ENCODE measurements at places on chromosomes 7 and 10. TPM values are rescaled to one million over a fixed set of nuclear protein-coding genes. Genes with fewer than 3 reads are reported as not detected.

DNA sequence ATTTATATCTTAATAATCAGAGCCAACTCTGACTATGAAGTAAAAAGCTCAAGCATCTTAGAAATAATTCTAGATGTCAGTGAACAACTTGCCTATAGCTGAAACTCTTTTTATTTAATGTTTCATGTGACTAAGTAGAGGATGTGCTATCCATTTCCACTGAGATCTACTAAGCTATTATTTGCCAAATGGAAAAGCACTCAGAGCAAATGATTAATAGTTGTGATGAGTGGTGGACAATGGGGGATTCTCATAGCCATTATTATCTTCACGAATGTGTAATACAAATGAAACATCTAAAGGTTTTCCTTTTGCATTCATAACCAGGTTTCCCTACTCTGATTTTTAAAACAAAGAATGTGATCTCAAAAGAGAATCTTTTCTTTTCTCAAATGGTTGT, 126.6 kb upstream of the GNAI1 start:
- no peak for DNase-seq

DNA sequence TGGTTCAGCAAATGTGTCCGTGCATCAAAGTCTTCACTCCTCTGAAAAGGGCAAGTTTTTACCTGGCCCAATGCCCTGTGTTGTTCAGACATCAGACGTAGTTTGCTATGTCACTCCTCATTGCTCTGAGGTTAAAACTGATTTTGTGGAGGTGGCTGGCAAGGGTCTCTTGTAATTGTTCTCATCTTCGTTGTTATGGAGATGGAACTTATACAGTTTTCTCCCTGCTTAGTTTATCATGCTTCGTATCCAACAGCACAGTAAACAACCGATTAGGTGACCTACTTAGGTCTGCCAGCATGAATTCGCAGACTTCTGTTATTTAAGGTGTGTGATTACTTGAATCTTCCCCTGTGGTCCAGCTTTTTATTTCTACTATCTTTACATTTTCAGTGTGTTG, 274.1 kb upstream of the SMIM30 start:
- DNase-seq = no peak

DNA sequence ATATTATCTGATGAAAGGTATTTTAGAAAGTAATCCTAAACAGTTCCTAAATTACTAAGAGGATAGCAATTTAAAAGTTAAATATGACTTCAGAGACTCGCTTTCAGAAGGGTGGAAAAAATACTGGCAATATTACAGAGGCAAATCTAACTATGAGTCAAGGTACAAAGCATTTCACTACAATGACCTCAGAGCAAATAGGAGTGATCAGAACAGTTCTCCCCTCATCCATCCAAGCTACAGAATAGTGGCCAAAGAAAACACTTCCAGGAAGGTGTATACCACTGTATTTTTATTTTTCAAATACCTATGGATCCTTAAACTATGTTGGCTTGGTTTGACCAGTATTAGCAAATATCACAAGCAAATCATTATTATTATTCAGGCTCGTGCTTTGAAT, 112.8 kb upstream of the ODAD2 start:
- no peak for DNase-seq

DNA sequence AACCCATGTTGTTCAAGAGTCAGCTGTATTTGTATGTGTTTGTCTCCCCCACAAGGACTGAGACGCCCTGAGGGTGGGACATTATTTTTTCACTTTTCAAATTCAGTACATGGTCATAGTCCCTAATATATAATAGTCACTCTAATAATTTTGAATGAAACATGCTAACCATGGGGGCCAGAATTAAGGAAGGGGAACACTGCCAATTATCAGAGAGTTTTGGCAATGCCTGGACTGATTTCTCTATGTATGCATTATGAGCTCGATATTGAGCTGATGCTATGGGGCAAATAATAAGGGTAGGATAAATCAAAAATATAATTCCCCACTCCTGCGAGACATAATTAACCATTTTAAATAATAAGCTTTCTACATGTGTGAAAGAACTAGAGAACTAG, 87.4 kb downstream of the CPED1 start:
- DNase-seq = no peak

- no peak for DNase-seq
Observed at GRCh38 chr10:53463539-53463938, 691.0 kb upstream of the MBL2 start.

GRCh38 chr10:7525314-7526016, 114.6 kb upstream of the SFMBT2 start:
- DNase-seq = peak; percentile 63

- no peak for DNase-seq
Observed at GRCh38 chr7:151625606-151626005, 105.9 kb upstream of the RHEB start.

DNA sequence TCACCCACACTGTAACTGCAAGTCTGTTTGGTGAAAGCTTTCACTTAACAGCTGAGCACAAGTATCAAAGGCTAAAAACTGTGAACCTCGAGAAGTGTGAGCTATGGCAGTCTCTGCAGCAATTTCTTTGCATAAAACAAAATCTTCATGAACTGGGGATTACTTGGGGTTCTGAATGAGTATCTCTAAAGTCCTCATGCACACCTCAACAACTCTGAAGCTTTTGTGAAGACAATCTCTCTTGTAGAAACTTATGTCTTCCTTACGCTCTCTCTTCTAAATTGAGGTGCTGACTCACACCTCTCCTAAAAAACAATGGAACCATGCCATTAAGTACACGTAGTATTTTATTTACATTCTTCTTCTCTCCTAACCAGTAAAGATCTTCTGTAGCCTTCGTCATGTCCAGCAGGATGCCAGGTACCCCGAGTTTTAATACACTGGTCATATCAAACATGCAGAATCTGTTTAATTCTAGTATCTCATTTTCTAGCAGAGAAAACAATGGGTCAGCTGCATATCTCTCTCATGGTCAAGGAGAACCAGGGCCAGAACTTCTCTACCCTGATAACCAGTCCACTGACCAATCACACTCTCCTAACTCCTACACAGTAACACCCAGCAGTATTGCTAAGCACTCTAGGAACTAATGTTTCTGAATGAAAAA, 76.9 kb downstream of the UBE2H start:
- no peak for DNase-seq

GRCh38 chr10:27285093-27285492, 44.5 kb upstream of the ACBD5 start:
- DNase-seq = no peak

DNA sequence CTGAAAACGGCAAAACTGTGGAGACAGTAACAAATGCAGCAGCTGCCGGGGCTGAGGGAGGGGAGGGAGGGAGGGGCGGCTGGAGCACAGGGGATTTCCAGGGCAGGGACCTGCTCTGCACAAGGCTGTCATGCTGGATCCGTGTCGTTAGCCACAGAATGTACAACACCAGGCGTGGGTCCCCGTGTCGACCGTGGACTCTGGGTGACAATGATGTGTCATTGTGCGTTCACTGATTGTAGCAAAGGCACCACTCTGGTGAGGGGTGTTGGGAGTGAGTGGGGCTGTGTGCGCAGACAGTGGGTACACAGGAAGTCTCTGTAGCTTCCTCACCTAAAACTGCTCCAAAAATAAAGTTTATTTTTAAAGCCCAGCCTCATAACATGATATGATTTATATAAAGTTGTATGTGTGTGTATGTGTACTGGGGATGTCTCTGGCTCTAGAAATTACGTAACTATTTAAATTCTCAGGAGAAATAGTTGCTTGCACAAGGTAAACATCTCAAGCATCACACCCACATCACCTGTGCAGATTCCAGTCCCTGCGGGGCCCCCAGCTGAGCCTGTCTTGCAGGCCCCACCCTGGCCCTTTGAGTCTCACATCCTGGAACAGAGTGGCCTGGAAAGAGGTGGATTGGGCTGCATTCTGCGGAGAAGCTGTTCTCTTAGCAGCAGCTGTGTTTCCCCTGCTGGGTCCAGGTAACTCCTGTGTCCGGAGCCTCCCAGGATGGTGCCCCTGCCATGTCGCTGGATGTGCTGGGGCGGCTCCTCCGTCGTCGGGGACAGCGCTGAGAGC, 135.7 kb downstream of the DYNC2I1 start:
- no peak for DNase-seq

GRCh38 chr10:129895811-129896135, 68.3 kb downstream of the EBF3 start:
- no peak for DNase-seq

GRCh38 chr10:121886997-121887622, 40.7 kb downstream of the ATE1 start:
- no peak for DNase-seq

GRCh38 chr10:49187950-49188761, at the start of gene TMEM273:
Gene TMEM273, minus strand, starts transcription at chr10:49188391. Its CDS starts 55 bp downstream, at chr10:49188336.
- DNase-seq = no peak

- no peak for DNase-seq
Observed at GRCh38 chr7:22296916-22297315, 60.0 kb downstream of the RAPGEF5 start.

GRCh38 chr7:45563941-45564461, 10.2 kb upstream of the ADCY1 start:
- DNase-seq = no peak

DNA sequence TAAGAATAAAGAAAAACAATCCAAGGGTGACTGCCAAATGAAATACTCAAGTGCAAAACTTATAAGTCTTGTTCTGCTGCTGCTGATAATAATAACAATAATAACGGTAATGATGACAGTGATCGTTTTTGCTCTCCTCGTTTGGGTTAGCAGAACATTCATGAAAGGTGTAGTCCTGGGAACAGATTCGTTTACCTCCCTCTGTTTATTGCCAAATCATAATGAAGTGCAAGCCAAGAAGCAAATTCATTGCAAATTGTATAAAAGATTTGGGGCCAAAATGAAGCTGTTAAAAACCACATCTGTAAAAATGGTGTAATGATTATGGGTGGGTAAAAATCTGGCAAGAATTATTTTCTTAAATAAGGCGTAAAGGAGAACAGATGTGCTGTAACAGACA, 587.2 kb upstream of the MKI67 start:
- DNase-seq = no peak

DNA sequence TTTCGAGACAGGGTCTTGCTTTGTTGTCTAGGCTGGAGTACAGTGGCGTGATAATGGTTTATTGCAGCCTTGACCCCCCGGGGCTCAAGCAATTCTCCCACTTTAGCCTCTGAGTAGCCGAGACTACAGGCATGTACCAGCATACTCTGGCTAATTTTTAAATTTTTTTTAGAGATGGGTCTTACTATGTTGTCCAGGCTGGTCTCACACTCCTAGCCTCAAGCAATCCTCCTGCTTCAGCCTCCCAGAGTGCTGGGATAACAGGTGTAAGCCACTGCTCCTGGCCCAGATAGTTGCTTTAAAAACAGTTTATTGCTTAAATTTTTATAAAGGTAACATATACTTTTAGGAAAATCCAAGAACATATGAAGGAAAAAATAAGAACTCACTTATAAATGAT, 26.3 kb downstream of the NEURL1 start:
- DNase-seq = no peak

DNA sequence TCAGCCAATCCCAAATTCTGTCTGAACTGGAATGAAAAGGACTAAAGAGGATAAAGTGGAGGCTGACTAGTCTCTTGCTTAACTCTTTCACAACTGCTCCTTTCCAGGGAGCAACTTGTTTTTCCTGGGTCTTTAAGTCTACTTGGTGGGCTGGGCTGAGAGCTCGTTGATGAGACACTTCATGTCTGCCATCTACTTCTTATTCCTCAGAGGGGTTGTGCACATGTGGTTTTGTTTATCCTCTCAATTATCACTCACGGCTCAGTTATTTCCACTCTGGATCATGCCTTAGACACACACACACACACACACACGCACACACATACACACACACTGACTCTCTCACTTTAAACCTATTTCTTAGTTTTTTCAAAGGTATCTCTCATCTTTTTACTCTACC, 298.6 kb upstream of the MTPN start:
- no peak for DNase-seq

DNA sequence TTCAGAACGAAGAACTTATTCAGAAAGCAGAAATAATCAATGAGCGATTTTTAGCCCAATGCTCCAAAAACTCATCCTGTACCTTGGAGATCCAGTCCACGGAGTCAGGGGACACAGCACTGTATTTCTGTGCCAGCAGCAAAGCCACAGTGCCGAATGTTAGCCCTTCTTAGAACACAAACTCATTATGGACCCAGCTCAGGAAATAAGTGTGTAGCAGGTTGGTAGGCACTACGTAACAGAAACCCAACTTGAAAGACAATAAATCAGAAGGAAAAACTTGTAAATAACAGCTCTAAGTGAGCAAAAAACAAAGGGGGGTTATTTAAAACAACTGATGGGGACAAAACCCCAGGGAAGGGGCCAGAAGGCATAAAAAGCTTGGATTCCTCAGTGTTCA, 112.0 kb upstream of the PRSS1 start:
- no peak for DNase-seq

DNA sequence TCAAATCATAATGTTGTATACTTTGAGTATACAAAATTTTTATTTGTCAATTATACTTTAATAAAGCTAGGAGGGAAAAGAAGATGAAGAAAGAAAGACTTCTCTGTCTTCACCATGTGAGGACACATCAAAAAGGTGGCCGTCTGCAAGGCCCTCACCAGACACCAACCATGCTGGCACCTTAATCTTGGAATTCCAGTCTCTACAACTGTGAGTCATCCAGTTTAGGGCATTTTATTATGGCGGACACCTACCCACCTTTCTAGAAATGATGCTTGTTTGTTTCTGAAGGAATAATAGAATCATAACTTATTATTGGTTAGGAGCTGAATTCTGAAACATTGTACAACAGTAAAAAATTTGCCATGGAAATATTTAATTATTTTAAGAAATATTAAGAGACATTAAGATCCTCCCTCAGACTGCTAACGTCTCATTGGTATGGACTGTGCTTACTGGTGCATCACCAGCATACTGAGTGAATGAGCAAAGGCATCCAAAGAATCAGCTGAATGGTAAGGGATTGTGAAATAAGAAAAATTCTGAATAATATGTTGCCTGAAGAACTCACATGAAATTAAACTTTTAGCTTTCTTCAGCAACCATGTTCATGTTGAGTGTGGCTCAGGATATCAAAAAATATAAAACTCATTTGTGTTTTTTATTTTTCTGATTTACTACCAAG, 536.6 kb downstream of the HTR7 start:
- DNase-seq = no peak

DNA sequence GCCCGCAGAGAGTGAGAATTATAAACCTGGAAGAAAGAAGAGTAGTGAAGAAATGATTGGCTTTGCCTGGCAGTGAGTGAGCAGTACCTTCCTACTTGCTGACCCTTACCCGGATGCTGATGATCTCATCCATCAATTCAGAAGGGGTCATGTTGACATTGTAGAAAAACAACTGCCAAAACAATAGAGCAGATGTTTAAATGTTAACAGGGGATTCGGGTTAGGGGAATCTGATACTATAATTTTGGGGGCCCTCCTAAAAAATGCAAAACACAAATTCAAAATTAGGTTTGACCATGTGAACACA, 78.1 kb downstream of the MYOF start:
- no peak for DNase-seq

- no peak for DNase-seq
Observed at GRCh38 chr7:2289111-2289586, 25.1 kb downstream of the SNX8 start.

- DNase-seq = no peak
Observed at GRCh38 chr7:130887182-130887956, 153.4 kb upstream of the KLF14 start.

GRCh38 chr10:92886334-92886961, 38.1 kb downstream of the EXOC6 start:
- DNase-seq = no peak

CDNF gene
- 2.8 TPM for polyA plus RNA-seq

PLXDC2 gene
- 40.1 TPM for polyA plus RNA-seq

C10orf95 gene
- polyA plus RNA-seq = 0.62 TPM

CYP26A1 gene
- 0.11 TPM for polyA plus RNA-seq

ANKRD22 gene
- polyA plus RNA-seq = not detected

C7orf57 gene
- polyA plus RNA-seq = 0.67 TPM

Measured in right renal cortex interstitium (tissue), 3 donors.